Astrocyte of the spinal cord (primary cell): ENCODE measurements at places on chromosomes 6 and 20.

GRCh38 chr6:24064106-24064505 is 61.9 kb upstream of the NRSN1 start:
- DNase-seq: no peak

- DNase-seq: no peak
Measured at GRCh38 chr6:152207915-152208714, 400.6 kb downstream of the ESR1 start.

GRCh38 chr20:58086763-58087561 is 141.5 kb downstream of the ANKRD60 start:
- peak; percentile 55 for DNase-seq

GRCh38 chr20:56630086-56630493 is 984 bp downstream of the TFAP2C start:
- peak; percentile 87 for DNase-seq

GRCh38 chr6:38603966-38604365 is 35.8 kb downstream of the BTBD9 start:
- DNase-seq: no peak
